ENCODE measurements at places on chromosomes 6 and 20. TPM values are rescaled to one million over a fixed set of nuclear protein-coding genes. Genes with fewer than 3 reads are reported as not detected.

DNA sequence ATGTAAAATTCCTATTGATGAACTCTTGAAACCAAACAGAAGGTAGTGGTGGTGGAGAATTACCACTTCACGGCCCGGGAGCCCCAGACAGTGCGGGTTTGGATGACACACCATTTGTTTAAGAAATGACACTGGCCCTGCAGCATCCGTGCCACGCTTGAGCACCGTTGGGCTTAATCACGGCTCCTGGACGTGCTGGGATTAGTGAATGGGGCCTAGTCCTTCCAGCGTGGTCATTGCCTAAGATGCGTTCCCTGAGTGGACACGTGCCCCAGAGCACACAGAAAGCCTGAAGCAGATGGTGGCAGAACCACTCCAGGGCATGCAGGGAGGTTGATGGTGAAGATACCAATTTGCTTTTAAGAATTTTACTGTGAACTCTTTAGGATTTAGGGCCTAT lies 14.5 kb downstream of the STX16 start:
- DNase-seq, result no peak

DNA sequence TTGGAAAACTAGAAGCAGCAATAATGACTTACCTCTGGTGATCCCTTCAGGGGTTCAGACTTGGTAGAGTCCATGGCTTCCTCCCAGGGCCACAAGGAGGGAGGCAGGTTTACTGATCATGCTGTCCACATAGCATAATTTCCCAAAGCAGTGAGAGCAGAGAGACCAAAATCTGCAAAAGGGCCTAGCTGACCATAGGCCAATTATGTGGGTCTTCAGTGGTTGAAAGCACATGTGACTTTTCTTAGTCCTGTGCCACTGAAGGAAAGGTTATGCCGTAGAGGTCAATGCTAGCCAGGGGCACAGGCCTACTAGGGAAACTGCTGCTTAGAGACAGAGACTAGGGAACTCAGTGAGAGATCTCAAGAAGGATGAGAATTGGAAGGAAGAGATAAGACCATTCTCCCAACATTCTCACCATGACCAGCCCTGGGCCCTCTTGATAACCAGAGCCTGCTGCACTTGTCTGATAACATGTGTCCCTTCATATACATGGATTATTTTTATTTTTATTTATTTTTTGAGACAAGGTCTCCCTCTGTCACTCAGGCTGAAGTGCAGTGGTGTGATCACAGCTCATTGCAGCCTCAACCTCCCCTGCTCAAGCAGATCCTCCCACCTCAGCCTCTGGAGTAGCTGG lies 2.0 kb upstream of the GTPBP2 start:
- DNase-seq, result no peak

DNA sequence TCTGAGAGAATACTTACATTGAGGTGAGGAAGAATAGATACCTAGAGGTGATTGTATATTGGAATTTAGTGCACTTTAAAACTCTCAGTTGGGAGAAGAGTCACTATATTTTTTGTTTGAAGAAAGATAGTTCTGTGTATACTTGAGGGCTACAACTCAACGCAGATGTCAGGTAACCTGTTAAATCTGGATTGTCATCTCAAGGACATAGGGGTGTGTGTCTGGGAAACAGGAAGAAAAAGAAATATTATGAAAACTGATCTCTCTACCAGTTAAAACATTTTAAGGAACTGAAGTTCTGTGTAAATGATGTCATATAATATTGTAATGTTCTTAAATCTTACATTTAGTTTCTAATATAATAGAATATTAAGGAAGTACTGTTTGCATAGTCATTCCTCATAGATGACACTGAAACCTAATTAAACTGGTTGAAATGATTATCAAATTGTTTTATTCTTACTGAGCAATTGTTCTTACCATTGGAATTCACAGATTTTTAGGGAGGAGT lies 86.2 kb downstream of the SMAP1 start:
- no peak for DNase-seq

- no peak for DNase-seq
Observed at GRCh38 chr6:2968600-2969135, 2.7 kb downstream of the SERPINB6 start.

DNA sequence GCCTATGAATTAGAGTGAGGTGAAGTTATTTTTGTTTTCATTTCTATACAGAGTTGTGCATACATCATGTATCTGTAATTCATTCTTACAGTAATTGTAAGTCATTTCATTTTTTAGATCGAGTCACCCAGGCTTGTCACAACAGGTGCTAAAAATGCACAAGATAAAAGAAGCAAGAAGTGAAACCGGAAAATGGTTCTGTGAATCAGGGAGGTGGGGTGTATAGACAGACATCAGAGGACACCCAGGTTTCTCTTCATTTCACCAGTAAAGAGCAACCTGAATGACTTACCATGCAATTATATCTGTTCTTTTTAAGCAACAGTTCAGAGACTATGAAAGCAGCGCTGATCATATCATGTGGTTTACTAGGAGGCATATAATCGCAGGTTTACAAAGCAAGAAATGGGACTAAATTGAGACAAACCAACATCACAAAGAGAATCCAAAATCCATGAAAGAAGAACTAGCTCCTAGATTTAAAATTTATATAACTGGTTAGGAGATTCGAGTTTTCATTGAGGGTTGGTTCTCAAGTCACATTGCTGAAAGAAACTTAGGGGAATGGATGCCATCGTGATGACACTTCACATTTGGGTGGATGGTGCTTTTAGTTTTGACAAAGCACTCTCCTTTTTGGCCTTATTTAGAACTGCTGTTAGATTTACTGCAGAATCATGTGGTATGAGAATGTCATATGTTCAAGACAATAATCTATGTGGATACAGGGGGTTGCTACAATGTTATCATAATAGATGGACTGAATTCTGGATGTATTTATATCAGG lies 27.9 kb upstream of the TBC1D7 start:
- no peak for DNase-seq

- no peak for DNase-seq
Observed at GRCh38 chr6:119012521-119012920, 65.9 kb downstream of the FAM184A start.

DNA sequence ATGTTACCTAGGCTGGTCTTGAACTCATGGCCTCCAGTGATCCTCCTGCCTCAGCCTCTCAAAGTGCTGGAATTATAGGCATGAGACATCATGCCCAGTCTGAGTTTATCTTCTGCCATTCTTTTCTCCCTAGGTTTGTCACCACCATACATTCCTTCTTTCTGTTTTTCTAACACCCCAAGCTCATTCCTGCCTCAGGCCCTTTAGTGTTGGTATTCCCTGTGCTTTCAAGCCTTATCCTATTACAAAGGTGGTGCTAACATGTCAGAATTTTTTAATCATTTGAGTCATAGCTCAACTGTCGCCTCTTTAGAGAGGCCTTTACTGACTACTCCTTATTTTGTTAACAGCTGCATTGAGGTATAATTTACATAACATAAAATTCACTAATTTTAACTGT lies 221.1 kb upstream of the PRSS16 start:
- DNase-seq, result no peak

GRCh38 chr20:62289898-62290297 lies 12.9 kb upstream of the ADRM1 start:
- DNase-seq, result no peak

Gene RIMS4
- total RNA-seq, result under 0.01 TPM

Gene KCNG1
- total RNA-seq, result 3.0 TPM

Gene WASF1
- total RNA-seq, result 14.2 TPM

Gene EEF1A2
- 0.43 TPM for total RNA-seq

Gene SLC22A7
- not detected for total RNA-seq

Gene BFSP1
- 2.9 TPM for total RNA-seq

Gene MEI4
- total RNA-seq, result not detected

All from fibroblast of villous mesenchyme (primary cell).